ENCODE measurements at places on chromosomes 1 and 21.

GRCh38 chr1:183810121-183810520 lies 5.2 kb downstream of the RGL1 start:
- DNase-seq: no peak

GRCh38 chr1:212507369-212507768 lies 74.6 kb downstream of the NENF start:
- no peak for DNase-seq

DNA sequence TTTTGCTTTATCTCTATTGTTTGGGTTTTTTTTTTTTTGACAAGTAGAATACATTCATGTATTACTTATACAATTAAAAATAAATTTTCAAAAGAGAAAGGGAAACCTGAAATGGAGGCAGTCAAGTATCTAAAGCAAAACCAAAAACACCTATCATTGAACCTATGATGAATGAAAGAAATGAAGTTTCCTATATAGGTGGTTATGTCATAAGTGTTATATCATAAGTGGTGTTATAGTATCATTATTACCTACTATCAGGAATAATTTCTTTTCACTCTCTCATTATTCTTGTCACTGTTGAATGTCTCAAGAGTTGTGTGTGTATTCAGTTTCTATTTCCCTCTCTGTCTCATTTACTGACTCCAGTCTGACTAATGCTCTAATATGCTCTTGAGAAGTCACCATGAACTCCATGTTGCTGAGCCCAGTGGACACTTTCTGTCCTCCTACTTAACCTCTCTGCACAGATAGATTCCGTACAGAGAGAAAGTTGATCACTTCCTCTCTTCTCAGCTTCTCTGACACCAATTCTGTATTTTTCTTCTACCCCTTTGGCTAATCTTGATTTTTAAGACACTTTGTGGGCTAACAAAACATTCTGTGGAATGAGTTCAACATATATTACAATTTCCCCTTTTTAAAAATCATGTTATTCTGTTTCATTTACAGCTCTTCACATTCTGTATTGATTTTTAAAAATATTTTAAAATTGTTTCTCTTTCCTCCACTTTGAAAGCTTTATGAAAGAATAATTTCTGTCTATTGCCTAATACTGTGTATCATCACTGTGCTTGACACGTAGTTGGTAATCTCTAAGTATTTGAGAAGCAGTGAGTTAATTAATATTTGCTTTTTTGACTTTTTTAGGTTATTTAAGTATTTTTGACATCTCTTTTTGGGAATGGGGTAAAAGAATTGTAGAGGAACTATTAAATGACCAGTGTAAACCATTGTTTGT lies 50.1 kb downstream of the RASAL2 start:
- no peak for DNase-seq

DNA sequence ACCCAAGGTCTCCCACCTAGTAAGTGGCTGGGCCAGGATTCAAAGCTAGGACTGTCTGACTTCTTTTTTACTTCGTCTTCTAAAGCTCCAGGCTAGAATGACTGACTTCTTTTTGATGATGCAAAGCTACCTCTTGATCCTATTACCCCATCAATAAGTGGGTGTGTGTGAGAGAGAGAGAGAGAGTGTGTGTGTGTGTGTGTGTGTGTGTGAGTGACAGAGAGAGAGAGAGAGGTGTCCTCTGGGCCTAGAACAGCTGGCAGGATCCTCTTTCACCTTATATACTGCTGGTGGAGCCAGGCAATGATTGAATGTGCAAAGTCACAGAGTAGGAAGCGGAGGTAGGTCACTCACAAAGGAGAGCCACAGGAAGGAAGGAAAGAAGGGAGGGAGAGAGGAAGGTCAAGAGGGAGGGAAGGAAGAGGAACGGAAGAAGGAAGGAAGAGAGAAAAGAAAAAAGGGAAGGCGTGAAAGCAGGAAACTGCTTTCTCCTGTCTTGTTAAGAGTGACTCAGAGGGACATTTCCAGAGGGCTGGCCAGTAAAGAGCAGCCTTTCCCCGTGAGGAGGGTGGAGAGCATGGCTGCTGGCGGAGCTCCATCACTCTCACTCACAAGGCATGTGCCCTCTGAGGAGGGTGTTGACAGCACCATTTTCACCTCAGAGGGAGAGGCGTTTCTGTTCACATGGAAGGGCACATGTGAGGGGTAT lies 68.9 kb downstream of the CDC7 start:
- DNase-seq: no peak

GRCh38 chr1:36161641-36162531 lies 5.9 kb downstream of the MAP7D1 start:
- no peak for DNase-seq

GRCh38 chr1:211641942-211642341 lies 33.5 kb downstream of the NEK2 start:
- DNase-seq: no peak

GRCh38 chr1:172607145-172607544 lies 51.8 kb upstream of the FASLG start:
- no peak for DNase-seq

- peak; percentile 82 for DNase-seq
Measured at GRCh38 chr1:25810341-25811299, 9.1 kb upstream of the MTFR1L start.

- no peak for DNase-seq
Measured at GRCh38 chr1:110676970-110677369, 2.2 kb upstream of the KCNA3 start.

DNA sequence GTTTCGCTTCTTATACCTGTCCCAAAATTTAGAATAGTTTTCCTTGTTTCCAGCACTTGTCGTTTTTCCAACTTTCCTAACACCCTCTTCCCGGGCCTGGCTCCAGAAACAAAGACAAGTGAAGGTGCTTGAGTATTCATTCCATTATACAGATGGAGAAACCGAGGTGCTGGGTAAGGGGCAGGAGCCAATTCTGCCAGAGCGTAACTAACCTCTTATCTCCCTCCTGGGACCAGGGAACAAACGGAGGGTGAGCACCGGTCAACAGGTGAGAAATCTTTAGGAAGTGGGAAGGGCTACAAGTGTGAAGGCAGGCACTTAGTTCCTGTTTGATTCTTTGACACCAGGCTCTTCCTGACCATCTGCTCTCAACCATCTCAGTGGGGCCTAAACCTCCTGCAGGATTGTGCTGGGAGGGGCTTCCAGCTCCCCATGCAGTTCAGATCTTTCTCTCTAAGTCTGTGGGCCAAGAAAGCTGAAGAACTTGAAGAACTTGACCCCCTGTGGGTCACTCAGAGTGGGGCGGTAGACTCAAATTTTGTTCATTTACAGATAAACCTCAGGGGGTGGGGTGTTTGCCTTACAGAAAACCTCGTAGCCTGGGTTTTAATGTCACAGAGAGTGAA lies 8.7 kb downstream of the PLXNA2 start:
- DNase-seq: no peak

GRCh38 chr1:101526813-101527212 lies 290.0 kb downstream of the S1PR1 start:
- no peak for DNase-seq

- DNase-seq: no peak
Measured at GRCh38 chr1:224502459-224503160, 68.0 kb upstream of the WDR26 start.

- no peak for DNase-seq
Measured at GRCh38 chr1:33965086-33965485, 101.2 kb downstream of the HMGB4 start.

GRCh38 chr1:53511933-53512806 lies 53.0 kb downstream of the DMRTB1 start:
- no peak for DNase-seq

GRCh38 chr1:64059556-64059955 lies 143.9 kb upstream of the UBE2U start:
- no peak for DNase-seq
